CD4-positive, alpha-beta T cell treated with Interleukin-12 subunit alpha and Interleukin-12 subunit beta, for 1 hour (primary cell): ENCODE measurements at places on chromosomes 4 and X.

- DNase-seq, result no peak
Measured at GRCh38 chr4:27835851-27836250, 975.2 kb downstream of the STIM2 start.

- DNase-seq, result no peak
Measured at GRCh38 chr4:152109531-152110509, 349.0 kb upstream of the GATB start.

- no peak for DNase-seq
Measured at GRCh38 chr4:147339100-147339499, 141.8 kb upstream of the EDNRA start.

DNA sequence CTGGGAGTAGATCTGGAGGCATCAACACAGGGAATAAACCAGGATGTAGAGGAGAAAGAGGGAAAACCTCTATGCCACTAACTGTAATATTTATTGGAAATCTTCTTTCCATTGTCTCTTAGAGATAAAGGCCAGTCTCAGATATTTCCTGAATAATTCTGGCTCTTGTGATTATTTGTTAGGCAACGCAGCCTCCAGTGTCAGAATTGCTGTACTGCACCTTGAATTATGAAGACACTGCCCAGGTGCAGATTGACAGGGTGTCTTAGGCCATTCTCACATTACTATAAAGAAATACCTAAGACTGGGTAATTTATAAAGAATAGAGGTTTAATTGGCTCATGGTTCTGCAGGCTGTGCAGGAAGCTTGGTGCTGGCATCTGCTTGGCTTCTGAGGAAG is 100.7 kb upstream of the ZDHHC15 start:
- DNase-seq, result no peak

- no peak for DNase-seq
Measured at GRCh38 chr4:1907848-1908525, 36.8 kb downstream of the NSD2 start.

- DNase-seq, result no peak
Measured at GRCh38 chrX:13985697-13986435, 43.8 kb downstream of the GEMIN8 start.

DNA sequence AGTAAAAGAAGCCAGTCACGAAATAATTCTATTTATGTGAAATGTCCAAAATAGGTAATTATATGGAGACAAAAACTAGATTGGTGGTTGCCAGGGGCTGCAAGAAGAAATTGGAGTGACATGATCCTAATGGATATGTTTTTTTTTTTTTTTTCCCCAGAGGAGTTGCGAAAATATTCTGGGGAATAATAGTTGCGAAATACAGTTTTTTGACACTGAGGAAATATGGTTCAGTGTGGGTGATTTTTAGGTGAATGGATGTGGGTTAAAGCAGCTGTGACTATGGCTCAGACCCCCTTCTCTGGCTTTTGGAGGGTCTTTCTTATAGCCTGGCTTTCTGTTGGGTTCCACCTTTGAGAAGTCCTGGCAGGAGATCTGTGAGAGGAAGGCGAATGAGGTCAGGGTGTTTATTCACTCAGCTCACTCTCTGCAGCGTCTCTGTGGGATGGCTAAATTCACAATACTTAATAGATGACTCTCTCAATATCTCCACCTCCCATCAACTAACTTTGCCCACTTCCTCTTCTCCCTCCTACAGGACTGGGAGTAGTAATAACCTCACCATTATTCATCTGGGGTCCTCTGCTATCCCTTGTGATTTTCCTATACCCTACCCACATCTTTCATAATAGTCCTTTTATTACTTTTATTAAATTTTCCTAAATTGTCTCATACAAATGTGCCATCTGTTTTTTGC is 15.3 kb upstream of the RAB9B start:
- DNase-seq, result no peak

DNA sequence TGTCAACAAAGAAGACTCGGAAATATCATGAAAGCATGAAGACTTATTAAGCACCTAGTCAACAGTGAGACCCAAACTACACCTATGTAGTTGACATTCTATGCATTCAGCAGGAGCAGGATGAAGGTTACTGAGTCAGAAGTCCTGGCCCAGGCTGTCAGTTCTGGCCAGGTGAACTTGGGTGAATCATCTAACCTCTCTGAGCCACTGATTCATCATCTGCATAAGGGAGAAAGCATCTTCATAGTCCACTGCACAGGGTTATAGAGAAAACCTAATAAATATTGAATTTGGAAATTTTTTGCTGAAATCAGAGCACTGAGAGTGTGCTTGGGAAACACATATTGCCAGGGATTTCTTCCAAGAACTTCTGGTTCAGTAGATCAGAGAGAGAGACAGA is 296.0 kb upstream of the SFRP2 start:
- DNase-seq, result no peak

DNA sequence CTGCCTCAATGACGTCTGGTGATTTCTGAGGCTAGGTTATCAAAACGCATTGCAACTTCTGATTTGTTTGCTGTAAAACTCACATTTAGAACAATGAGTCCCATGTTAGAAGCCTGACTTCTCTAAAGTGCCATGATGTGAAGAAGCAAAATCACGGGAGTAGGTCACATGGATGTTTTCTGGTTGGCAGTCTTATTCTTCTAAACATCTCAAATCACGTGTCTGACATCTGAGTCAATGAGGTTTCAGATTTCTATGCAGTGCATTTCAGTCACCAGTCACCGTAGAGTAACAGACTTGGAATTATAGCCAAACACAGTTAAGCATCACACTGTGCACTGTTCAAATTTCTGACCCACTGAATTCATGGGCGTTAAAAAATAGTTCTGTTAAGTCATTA is 482.1 kb downstream of the TMA16 start:
- DNase-seq, result no peak

- no peak for DNase-seq
Measured at GRCh38 chrX:71949363-71949762, 38.7 kb downstream of the NHSL2 start.

GRCh38 chrX:153886915-153887314 is 942 bp upstream of the L1CAM start:
- DNase-seq, result no peak

DNA sequence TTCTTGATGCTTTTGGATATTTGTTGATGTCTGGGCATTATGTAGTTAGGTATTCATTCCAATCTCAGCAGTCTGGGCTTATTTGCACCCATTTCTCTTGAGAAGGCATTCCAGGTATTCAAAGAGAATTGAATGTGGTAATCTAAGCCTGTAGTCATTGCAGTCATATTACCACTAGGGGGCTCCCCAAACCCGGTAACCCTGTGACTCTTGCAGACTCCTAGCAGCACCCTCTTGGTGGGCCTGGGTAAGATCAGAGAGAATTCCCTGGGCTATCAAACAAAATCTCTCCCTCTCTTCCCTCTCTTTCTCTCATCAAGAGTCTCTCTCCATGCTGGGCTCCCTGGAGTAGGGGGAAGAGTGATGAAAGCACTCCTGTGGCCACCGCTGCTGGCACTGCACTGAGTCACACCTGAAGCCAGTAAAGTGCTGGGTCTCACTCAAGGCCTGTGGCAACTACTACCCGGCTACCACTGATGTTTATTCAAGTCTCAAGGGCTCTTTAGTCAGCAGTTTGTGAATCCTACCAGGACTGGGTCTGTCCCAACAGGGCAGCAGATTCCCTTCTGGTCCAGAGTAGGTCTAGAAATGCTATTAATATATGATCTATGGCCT is 187.7 kb upstream of the NUDT10 start:
- peak; percentile 20 for DNase-seq

DNA sequence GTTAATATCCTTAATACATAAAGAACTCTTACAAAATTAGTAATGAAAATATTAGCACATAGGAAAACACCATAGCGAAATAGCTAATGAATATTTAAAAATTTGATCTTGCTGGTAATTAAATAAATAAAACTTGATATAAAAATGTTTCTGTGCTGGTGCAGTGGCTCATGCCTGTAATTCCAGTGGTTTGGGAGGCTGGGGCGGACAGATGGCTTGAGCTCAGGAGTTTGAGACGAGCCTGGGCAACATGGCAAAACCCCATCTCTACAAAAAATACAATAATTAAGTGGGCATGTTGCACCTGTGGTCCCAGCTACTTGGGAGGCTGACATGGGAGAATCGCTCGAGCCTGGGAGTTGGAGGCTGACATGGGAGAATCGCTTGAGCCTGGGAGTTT is 7.6 kb downstream of the FAM199X start:
- DNase-seq, result no peak

GRCh38 chr4:82213485-82214417 is 160.0 kb downstream of the HNRNPD start:
- peak; percentile 36 for DNase-seq

GRCh38 chr4:14070289-14070880 is 442.9 kb upstream of the BOD1L1 start:
- DNase-seq, result no peak

DNA sequence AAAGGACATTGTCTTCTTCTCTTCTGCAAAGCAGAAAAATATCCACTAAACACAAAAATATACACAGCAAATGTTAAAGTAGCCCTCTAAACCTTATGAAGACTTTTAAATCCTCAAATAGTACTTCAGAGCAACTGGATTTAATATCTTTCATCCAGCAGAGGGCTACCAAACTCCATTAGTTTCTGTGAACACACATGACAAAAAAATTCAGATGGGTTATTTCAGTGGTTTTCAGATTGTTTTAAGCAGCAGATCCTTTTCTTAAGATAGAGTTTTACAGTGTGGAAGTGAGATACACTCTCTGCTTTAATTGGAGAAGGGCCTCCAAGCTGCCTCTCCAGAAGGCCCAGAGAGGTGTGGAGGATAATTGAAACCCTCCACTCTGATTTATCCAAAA is 56.7 kb downstream of the ANK2 start:
- DNase-seq, result no peak

DNA sequence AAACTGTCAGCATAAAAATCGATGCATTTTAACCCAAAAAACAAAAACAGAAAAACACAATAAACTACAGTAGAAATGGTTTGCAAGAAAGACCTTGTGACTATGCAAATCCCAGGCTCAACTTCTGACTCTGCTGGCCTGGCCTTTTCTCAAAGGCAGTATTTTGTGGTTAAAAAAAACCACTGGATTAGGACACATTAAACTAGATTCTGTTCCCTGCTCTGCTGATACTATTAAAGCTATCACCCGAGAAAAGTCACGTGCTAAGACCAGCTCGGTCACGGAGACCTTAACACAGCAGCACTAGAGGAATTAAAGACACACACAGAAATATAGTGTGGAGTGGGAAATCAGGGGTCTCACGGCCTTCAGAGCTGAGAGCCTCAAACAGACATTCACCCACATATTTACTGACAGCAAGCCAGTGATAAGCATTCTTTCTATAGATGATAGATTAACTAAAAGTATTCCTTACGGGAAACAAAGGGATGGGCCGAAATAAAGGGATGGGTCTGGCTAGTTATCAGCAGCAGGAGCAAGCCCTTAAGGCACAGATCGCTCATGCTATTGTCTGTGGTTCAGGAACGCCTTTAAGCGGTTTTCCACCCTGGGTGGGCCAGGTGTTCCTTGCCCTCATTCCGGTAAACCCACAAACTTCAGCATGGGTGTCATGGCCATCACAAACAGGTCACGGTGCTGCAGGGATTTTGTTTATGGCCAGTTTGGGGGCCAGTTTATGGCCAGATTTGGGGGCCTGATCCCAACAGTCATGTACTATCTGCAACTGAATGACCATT is 16.1 kb downstream of the CBR4 start:
- no peak for DNase-seq

- DNase-seq, result no peak
Measured at GRCh38 chrX:109709129-109709631, 23.9 kb downstream of the ACSL4 start.

DNA sequence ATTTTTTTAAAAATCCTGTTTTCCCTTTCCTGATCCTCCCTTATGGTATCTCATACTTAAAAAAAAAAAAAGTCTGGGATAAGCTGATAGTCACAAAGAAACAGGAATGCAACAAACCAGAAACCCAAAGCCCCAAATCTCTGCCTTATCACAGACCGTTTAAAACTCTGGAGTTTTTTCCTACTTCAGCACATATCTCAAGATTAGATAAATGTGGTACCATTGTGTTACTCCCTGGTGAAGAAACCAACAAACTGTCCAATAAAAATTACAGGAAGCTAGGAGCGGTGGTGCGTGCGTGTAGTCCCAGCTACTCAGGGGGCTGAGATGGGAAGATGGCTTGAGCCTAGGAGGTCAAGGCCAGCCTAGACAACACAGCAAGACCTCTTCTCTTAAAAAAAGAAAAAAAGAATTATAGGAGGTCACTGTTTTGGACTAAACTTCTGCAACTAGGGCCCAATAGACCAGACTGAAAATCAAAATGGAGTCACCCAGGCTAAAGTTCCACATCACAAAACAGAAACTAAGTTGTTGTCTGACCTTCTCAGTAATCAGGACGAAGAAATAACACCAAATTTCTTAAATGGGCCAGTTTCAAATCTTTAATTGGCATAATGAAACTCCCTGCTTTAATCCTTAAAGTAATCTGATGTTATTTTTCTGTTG is 51.9 kb downstream of the RBM47 start:
- no peak for DNase-seq

DNA sequence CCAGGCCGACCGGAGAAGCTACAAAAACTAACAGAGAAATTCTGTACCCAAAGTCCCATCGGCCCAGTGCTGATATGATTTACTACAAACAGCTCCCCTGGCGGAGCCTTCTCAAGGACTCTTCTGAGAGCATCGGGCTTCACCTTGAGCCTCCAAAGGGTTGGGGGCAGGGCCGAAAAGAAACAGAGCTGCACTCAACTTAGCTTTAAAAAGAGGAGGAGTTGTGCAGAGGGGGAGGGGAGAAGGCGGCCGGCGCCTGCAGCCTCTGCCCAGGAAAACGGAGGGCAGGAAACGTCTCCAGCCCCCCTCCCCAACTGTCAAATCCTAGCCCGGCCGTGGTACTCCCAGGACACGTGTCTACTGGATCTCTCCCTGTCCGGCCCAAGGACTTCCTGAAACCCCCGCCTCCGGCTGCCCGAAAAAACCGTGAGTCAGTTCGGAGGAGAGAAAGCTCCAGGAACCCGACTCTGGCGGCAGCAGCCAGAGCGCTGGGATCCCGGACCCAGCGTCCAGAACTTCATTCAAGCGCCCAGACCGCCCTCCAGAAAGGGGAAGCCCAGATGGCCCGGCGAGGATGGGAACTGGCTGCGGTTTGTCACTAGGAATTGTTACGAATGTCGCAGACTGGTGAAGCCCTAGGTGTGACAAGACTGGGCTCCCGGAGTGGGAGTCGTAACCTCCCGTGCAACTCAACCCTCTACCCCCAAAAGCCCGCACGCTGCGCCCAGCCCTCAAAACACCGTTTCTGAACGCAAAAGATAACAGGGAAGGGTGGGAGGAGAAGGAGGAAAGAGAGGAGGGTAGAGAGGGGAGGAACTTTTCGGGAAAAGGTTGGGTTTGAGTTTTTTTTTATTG is 973 bp downstream of the ADAMTS3 start:
- DNase-seq, result no peak

DNA sequence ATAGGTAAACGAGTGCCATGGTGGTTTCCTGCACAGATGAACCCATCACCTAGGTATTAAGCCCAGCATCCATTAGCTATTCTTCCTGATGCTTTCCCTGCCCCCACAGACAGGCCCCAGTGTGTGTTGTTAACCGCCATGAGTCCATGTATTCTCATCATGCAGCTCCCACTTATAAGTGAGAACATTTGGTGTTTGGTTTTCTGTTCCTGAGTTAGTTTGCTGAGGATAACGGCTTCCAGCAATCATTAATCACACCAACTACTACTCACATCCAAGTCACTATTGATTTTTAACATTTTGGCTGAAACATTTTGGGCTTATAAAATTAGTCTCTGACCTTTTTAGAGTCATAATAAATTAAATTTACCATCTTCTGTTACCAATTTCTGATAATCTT is 205.3 kb downstream of the SPOCK3 start:
- DNase-seq, result no peak
